ENCODE measurements at places on chromosomes 1 and 21. TPM values are rescaled to one million over a fixed set of nuclear protein-coding genes. Genes with fewer than 3 reads are reported as not detected.

The KCND3 gene
- not detected for total RNA-seq

The CLCNKB gene
- total RNA-seq = 1.9 TPM

The ABCA4 gene
- total RNA-seq = 20.0 TPM

DNA sequence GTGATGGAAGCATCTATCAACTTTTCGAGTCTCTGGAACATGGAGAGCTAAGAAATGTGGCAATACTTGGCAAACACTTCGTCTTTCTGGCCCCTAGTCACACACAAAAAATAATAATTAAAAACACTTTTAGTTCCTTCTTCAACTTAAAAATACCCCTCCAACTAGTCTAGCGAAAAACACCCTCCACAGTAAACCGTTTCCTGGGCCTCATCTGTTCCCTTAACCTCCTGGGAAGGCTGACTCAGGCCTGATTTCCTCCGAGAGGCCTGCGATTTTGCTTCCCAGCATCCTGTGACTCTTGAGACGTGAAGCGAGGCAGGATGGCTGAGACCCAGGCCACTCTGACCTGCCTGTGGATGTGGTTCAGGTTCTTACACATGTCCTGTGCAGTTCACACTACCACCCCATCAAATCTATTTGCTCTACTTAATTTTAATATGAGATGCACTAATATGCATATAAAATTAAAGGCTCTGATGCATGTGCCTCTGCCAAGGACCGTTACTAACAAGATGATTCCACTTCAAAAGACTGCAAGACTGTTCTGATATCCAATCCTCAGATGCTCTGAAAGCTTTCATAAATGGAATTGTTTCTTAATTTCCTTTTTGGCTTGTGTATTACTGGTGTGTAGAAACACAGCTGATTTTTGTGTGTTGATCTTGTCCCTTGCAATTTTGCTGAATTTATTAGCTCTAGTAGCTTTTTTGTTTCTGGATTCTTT, 3.5 kb downstream of the NAV1 start:
- DNase-seq = no peak

DNA sequence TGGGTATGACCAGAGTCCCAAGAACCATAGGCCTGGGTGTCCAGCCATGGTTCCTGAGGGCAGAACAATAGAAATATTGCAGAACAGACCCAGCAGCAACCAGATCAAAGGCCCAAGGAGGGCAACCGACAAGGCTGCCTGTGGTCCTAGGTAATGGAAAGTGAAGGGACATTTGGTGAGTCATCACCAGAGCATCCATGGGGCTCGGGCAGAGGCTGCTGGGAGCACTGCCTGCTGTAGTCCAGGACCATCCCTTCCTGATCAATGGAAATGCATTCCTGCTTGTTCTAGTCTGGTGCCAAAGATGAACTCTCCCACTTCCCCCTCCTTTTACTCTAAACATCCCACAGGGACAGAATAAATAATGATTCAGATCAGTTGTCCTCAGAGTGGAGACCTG, 172.8 kb upstream of the CACNA1E start:
- no peak for DNase-seq

DNA sequence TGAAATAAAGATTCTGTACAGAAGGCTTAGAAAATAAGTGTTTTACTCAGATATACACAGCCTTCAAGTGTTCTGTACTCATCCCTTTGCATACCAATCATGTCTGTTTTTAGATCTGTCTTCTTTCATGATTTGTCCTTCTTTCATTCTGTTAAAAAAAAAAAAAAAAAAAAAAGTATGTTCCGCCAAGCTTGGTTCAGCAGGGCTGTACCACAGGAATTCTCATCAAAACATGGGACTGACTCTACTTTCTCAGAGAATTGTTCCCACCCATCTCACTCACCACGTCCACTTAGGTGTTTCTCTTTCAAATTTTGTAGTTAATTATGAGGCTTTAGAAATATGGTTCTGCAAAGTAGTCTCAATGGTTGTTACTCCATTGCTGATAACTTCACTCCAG, 119.0 kb downstream of the AK5 start:
- DNase-seq = no peak

Data from PC-9 (cell line).